ENCODE measurements at places on chromosomes 1 and 21. TPM values are rescaled to one million over a fixed set of nuclear protein-coding genes. Genes with fewer than 3 reads are reported as not detected.

DNA sequence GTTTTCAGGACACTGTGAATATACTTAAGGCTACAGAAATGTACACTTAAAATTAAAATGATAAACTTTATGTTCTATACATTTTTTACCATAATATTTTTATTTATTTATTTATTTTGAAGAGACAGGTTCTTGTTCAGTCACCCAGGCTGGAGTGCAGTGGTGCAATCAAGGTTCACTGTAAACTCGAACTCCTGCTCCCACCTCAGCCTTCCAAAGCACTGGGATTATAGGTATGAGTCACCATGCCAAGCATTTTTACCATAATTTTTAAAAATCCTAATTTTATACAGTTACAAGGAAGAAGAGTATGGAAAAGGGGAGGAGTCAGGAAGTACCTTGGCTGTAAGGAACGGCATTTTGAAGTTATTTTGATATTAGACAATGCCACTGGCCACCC, 23.6 kb upstream of the ANGPTL3 start:
- peaks cover 23% of the 10 kb centered on the region for H3K36me3 ChIP-seq
- DNase-seq = no peak
- no peak overlapping the region for H3K27ac ChIP-seq
- no peaks in the 10 kb centered on the region for H3K27me3 ChIP-seq

Gene VHLL
- 0.34 TPM for total RNA-seq

Gene DLGAP3
- 0.65 TPM for total RNA-seq

Gene ATP1A4
- 0.17 TPM for total RNA-seq

- no peak overlapping the region for H3K27ac ChIP-seq
- H3K27me3 ChIP-seq = no peaks in the 10 kb centered on the region
- DNase-seq = peak; percentile 86
- H3K36me3 ChIP-seq = no peaks in the 10 kb centered on the region
- peaks cover 35% of the 10 kb centered on the region for H3K4me1 ChIP-seq
Measured at GRCh38 chr1:184197831-184198230, 146.3 kb downstream of the TSEN15 start.

GRCh38 chr1:37763791-37764413, 1.0 kb downstream of the EPHA10 start:
- no peak for DNase-seq
- peaks cover 8% of the 10 kb centered on the region for H3K4me1 ChIP-seq
- H3K4me3 ChIP-seq = no peak overlapping the region
- H3K36me3 ChIP-seq = no peaks in the 10 kb centered on the region
- peaks cover 100% of the 10 kb centered on the region for H3K27me3 ChIP-seq

DNA sequence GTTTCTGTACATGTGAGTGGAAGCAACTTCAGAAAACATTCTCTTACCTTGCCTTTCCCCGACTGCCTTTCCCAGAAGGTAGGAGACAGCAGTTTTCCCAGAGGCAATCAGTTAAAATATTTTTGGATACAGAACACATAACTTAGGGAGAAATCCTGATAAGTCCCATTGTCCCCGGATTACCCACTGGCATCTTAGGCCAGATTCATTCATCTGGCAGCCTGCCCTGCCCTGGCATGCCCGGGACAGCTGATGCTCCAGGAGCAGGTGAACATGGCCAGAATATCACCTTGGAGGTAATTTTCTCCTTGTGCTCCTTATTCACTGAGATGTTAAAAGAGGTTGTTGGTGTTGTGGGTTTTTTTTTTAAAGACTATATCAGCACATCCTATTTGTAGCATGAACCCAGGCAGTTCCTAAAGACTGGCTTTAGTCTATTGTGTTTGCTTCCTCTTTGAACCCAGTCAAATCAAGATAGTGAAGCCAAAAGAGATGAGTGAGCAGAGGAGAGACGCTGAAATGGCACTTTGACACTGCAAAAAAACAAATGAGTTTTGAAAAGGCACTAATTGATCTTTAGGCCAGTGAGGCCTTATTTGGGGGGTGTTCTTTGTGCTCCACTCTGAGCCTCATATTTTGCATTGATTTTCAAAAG, 139.6 kb downstream of the PLPP3 start:
- no peak overlapping the region for H3K27ac ChIP-seq
- H3K36me3 ChIP-seq = no peaks in the 10 kb centered on the region
- peaks cover 59% of the 10 kb centered on the region for H3K4me1 ChIP-seq

Gene MYBPH
- total RNA-seq = not detected

- no peak overlapping the region for H3K27ac ChIP-seq
- no peaks in the 10 kb centered on the region for H3K36me3 ChIP-seq
- peaks cover 17% of the 10 kb centered on the region for H3K4me1 ChIP-seq
- no peaks in the 10 kb centered on the region for H3K27me3 ChIP-seq
- H3K4me3 ChIP-seq = no peak overlapping the region
Measured at GRCh38 chr21:42661688-42662429, 8.4 kb downstream of the PDE9A start.

Gene GJA8
- not detected for total RNA-seq

DNA sequence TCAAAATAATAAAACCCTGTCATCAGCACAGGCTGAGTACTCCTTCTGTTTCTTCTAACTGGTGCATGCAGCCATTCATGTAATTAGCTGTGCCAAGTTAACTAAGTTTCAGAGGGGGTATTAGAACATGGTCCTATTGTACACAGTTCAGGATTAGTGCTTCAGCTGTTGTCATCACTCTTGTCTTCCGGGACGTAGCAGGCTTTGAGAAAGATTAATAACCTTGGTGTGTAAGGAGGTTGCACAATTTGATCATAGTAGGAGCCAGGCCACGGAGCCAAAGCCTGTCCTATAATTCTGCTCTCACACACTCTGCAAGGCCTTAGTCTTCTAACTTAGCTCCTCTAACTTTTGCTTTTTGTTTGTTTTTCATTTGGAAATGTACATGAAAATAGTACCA, 44.7 kb downstream of the PTGFRN start:
- H3K4me1 ChIP-seq = peaks cover 50% of the 10 kb centered on the region
- H3K4me3 ChIP-seq = no peak overlapping the region
- H3K27me3 ChIP-seq = no peaks in the 10 kb centered on the region
- no peak for DNase-seq
- no peak overlapping the region for H3K27ac ChIP-seq

GRCh38 chr1:152347116-152347728, 12.6 kb downstream of the FLG2 start:
- no peaks in the 10 kb centered on the region for H3K36me3 ChIP-seq
- H3K4me3 ChIP-seq = no peak overlapping the region
- H3K4me1 ChIP-seq = no peaks in the 10 kb centered on the region
- DNase-seq = peak; percentile 25
- no peaks in the 10 kb centered on the region for H3K27me3 ChIP-seq

GRCh38 chr1:2158272-2158671, 36.3 kb downstream of the FAAP20 start:
- DNase-seq = no peak
- H3K27ac ChIP-seq = no peak overlapping the region
- no peaks in the 10 kb centered on the region for H3K27me3 ChIP-seq
- H3K36me3 ChIP-seq = no peaks in the 10 kb centered on the region

GRCh38 chr1:105678334-105678733, 1378.1 kb upstream of the PRMT6 start:
- H3K27me3 ChIP-seq = no peaks in the 10 kb centered on the region
- H3K4me3 ChIP-seq = no peak overlapping the region
- H3K36me3 ChIP-seq = no peaks in the 10 kb centered on the region
- H3K4me1 ChIP-seq = no peaks in the 10 kb centered on the region
- H3K27ac ChIP-seq = no peak overlapping the region
- no peak for DNase-seq

DNA sequence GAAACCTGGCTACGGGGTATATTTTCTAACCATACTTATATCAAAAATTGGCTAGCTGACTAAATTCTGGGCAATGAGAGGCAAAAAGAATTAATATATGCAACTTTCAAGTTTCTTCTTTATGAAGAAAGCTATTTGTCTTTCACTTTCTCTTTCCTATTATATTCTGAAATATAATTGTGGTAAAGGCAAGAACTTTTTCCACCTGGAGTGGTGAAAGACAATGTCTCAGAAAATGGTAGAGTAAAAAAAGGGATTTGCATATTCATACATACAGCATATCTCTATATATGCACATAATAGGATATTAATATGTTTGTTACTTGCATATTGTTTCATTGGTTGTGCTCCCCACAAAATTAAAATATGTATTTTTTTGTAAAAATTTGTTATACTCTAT, 793.8 kb downstream of the PLA2G4A start:
- no peaks in the 10 kb centered on the region for H3K36me3 ChIP-seq
- no peak overlapping the region for H3K4me3 ChIP-seq
- no peak for DNase-seq

Gene RCSD1
- 0.06 TPM for total RNA-seq

Gene WNT9A
- total RNA-seq = 2.7 TPM

DNA sequence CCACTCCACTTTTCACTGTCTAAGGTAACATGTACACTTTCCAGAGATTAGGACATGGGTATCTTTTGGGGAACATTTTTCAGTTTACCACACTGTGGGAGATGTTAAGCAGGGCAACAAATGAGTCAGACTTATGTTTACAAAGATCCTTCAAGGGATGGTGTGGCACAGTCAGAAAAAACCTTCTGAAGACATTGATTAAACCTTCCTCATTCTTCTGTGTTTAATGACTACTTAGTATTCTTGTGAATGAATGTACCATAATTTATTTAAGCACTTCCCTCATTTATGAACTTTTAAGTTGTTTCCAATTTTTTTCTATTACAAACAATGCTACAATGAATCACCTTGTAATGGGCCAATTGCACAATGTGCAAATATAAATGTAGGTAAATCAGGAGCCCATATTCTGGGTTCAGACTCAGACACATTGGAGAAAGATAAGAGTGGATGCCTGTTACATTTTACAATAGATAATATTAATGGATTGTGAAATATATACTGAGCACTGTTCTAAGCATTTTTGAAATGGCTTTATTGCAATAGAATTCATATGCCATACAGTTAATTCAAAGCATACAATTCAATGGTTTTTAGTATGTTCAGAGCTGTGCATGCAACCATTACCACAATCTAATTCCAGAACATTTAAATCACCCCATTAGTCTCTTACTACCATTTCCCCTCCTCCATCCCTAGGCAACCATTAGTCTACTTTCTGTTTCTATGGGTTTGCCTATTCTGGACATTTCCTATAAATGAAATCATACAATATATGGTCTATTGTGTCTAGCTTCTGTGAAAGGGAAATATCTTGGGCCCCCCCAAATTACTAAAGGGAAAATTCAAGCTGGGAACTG, 1.9 kb upstream of the SFT2D2 start:
- peaks cover 8% of the 10 kb centered on the region for H3K4me1 ChIP-seq
- H3K27me3 ChIP-seq = no peaks in the 10 kb centered on the region
- no peak overlapping the region for H3K27ac ChIP-seq
- H3K4me3 ChIP-seq = no peak overlapping the region
- no peak for DNase-seq

GRCh38 chr1:196558411-196558810, 49.8 kb downstream of the KCNT2 start:
- no peak for DNase-seq
- no peaks in the 10 kb centered on the region for H3K4me1 ChIP-seq
- no peak overlapping the region for H3K27ac ChIP-seq
- H3K36me3 ChIP-seq = peaks cover 3% of the 10 kb centered on the region
- no peak overlapping the region for H3K4me3 ChIP-seq
- no peaks in the 10 kb centered on the region for H3K27me3 ChIP-seq

- H3K27me3 ChIP-seq = peaks cover 7% of the 10 kb centered on the region
- DNase-seq = peak; percentile 36
- no peak overlapping the region for H3K27ac ChIP-seq
- peaks cover 5% of the 10 kb centered on the region for H3K4me1 ChIP-seq
- H3K36me3 ChIP-seq = no peaks in the 10 kb centered on the region
Measured at GRCh38 chr1:5455056-5455455, 537.2 kb downstream of the NPHP4 start.

- no peak overlapping the region for H3K27ac ChIP-seq
- H3K27me3 ChIP-seq = peaks cover 49% of the 10 kb centered on the region
- peak overlapping the region; percentile 53 for H3K4me3 ChIP-seq
- DNase-seq = peak; percentile 83
- peaks cover 24% of the 10 kb centered on the region for H3K4me1 ChIP-seq
- H3K36me3 ChIP-seq = no peaks in the 10 kb centered on the region
Measured at GRCh38 chr1:190478149-190479049, 735 bp upstream of the BRINP3 start.

DNA sequence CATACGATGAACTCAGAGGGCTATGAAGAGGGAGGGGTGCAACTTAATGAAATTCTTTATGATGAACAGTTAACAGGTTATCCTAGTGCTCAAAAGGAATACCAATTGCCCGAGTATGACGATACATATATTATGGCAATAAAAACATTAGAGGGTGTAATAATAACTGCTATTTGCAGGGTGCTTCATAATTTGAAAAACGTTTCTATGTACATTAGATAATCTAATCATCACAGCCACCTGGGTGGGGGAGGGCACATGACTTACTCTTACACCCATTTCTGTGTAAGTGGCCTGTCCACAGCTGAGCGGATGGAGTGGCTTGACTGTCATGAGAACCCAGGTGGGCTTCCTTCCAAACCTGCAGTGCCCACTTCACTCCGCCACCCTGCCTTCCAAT, 46.3 kb downstream of the TIAM1 start:
- H3K27ac ChIP-seq = no peak overlapping the region
- DNase-seq = no peak
- no peaks in the 10 kb centered on the region for H3K36me3 ChIP-seq
- no peaks in the 10 kb centered on the region for H3K27me3 ChIP-seq

GRCh38 chr1:83015163-83015562, 983.8 kb downstream of the TTLL7 start:
- H3K36me3 ChIP-seq = no peaks in the 10 kb centered on the region
- H3K4me3 ChIP-seq = no peak overlapping the region
- DNase-seq = no peak
- H3K27ac ChIP-seq = no peak overlapping the region
- H3K27me3 ChIP-seq = no peaks in the 10 kb centered on the region

Gene LCE1F
- total RNA-seq = not detected

DNA sequence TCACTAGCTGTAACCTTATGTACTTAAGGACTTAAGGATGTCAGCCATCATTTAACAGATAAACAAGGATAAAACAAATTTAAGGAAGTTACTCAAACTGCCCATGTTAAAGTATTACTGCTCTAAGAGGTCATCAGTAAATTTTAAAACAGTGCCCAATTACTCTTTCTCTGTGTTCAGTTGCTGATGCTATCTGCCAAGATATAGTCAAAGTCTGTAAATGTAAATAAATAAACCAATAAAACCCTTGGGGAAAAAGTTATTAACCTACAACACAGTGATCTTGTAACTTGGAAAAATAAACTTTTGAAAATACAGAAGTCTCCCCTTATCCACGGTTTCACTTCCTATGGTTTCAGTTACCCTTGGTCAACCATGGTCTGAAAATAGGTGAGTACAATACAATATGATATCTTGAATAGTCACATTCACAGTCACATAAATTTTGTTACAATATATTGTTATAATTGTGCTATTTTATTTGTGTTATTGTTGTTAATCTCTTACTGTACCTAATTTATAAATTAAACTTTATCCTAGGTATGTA, 501.8 kb downstream of the LMO4 start:
- H3K36me3 ChIP-seq = no peaks in the 10 kb centered on the region
- no peak overlapping the region for H3K27ac ChIP-seq
- DNase-seq = no peak
- H3K4me3 ChIP-seq = no peak overlapping the region
- no peaks in the 10 kb centered on the region for H3K27me3 ChIP-seq
- H3K4me1 ChIP-seq = no peaks in the 10 kb centered on the region

Gene ORC1
- 47.4 TPM for total RNA-seq

Gene HSD11B1
- total RNA-seq = not detected

- peaks cover 4% of the 10 kb centered on the region for H3K36me3 ChIP-seq
- H3K27ac ChIP-seq = no peak overlapping the region
- peaks cover 7% of the 10 kb centered on the region for H3K4me1 ChIP-seq
- DNase-seq = no peak
- no peak overlapping the region for H3K4me3 ChIP-seq
Measured at GRCh38 chr1:204402391-204402790, 9.2 kb downstream of the PPP1R15B start.

Gene PIK3CD
- total RNA-seq = 5.0 TPM

- H3K4me3 ChIP-seq = no peak overlapping the region
- no peaks in the 10 kb centered on the region for H3K27me3 ChIP-seq
- H3K36me3 ChIP-seq = no peaks in the 10 kb centered on the region
Measured at GRCh38 chr1:109296782-109297181, 10.0 kb downstream of the MYBPHL start.

Measured in neural progenitor cell (in vitro differentiated cells).